NCI-H2081 (cell line): ENCODE measurements at places on chromosomes 2 and 18.

- DNase-seq, result no peak
These were observed 122.5 kb downstream of the CNTNAP5 start for GRCh38 chr2:124147552-124147951.

- no peak for DNase-seq
These were observed 37.8 kb upstream of the IKZF2 start for GRCh38 chr2:213189001-213189899.

DNA sequence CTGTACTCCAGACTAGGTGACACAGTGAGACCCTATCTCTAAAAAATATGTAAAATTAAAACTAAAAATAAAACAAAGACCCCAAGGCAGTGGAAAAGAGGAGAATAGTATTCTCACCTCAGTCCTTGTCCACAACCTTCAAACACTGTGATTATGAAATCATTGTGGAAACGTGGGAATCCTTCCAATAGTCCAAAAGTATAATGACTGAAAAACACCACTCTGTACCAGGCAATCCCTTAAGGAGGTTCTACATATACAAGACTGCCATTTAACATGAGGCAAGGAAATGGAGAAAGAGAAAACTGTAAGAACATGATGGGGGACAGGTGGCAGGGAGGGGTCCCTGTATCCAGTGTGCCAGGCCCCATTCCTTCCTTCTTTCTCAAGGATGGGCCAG is 66.1 kb downstream of the ACVR1 start:
- DNase-seq, result no peak

GRCh38 chr2:129930451-129930850 is 49.0 kb upstream of the RAB6C start:
- no peak for DNase-seq

DNA sequence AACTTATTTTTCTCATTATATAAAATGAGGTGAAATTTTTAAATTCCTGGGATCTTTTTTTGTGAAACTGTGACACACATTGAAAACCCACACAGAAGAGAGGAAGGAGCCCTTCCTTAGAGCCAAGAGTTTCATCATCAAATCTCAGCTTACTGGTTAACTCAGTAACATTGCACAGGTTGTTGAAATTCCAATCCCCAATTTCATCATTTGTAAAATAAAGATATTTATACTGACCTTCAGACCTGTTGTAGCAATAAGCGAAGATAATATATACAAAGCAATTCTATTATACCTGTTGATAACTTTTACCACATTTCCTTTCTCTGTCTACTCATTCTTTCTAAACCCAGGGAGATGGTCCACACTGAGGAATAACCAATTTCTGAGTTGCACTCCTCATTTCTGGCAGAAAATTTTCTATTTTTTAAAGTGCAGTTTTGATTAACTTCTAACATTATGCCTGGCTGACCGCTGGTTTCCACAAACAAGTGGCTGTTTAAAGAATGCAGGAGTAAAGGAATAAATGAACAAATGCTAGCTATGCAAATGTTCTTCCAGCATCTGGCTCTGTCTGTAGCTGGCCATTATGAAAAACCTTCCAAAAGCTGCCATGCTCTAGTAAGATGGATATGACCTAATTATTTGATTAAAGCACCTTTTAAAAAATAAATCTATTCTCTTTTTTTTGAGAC is 105.7 kb upstream of the LINC00305 start:
- no peak for DNase-seq

DNA sequence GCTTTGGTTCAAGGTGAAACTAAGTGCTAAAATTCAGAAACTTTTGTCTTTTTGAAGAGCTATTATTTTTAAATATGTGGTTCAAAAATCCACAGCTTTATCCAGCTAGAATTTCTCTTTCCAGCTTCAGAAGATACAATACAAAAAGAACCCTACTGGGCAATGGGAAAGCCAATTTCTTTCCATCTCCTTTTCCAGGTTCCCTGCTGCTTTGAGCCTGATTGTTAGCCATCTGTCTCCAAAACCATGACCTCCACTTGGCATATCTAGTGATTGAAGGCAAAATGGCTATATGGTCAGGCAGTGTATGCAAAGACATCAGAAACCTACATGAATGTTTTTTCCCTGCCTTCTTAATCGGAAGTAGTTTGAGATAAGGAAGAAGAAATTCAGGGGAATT is 134.1 kb downstream of the KCNH7 start:
- DNase-seq, result no peak

- no peak for DNase-seq
These were observed 61.1 kb upstream of the RAB12 start for GRCh38 chr18:8548186-8548585.

- no peak for DNase-seq
These were observed 142.0 kb upstream of the UNC80 start for GRCh38 chr2:209629597-209629996.

DNA sequence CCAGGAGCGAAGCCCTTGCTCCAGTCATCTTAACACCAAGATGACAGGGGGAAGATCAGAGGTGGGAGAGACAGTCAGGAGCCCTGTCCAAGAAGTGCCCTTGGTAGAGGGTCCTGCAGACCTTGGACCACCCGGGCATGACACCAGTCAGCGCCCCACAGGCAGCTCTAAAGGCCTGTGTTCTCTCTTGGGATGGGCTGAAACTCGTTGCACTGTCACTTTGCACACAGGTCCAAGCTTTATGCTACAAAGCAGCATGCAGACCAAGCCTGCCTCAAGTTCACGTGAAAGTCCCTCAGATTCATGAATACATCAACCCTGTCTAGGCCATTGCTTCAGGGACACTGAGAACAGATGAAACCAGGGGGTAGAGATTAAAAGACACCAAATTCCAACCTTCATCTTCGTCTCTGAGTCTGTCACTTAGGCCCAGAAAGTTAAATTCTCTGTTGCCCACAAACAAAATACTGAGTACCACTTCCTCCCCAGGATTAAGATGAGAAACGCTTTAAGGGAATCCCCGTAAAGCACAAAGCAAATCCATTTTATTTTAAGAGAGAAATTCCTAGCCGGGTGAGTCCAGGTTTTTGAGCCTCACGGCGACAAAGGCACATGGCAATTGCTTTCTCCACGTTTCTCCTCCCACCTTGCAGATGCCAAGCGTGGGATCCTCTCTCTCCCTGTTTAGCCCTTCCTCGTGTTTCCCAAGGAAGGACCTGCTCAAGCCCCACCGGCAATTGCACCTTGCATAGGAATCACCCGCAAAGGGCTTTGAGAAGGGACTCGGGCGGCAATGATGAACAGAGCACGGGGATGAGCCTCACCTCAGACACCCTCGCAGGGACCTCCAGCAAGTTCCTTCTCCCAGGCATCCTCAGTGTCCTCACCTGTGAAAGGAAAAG is 75.0 kb upstream of the ID2 start:
- no peak for DNase-seq

DNA sequence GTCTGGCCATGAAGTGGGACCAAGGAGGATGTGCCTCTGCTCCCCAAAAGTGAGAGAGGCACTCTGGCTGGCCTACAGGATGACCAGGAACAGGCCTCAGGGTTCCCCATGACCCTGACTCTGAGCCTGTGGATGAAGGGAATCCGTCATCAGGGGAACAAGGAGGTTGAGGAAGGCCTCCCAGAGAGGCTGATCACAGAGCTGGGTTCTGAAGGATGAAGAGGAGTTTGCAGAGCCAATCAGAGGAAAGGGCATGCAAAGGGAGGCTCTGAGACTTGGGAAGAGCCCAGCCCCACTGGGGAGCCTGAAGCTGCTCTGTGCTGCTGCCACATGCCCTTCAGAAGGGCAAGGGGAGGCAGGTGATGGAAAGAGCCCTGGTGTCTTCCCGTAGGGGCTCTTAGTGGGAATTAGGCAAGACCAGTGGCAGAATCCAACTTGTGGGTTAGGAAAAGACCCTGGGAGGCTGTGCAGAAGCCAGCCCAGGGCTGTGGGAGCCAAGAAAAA is 141.3 kb upstream of the ID2 start:
- no peak for DNase-seq

DNA sequence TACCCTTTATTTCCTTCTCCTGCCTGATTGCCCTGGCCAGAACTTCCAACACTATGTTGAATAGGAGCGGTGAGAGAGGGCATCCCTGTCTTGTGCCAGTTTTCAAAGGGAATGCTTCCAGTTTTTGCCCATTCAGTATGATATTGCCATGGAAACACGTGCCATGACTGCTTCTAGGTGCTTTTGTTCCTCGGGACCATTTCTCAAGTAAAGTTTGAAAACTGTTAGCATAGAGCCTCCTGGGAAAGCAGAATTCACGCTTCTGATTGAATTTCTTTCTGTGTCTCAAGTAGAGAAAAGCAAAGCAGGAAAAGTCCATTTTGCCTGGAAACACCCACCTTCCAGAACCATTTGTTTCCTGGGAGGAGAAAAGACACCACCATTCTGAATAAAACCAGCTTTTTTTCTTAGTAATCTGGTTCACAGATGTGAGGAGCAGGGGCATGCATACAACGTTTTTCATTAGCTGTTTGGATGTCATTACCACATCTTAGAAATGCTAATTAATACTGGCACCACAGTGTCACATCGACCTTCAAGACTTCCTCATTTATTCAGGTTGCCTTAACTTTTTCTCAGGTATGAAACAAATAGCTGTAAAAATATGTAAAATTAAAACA is 39.0 kb upstream of the ZBTB14 start:
- DNase-seq, result no peak

GRCh38 chr18:70232261-70232660 is 26.8 kb upstream of the RTTN start:
- DNase-seq, result no peak

DNA sequence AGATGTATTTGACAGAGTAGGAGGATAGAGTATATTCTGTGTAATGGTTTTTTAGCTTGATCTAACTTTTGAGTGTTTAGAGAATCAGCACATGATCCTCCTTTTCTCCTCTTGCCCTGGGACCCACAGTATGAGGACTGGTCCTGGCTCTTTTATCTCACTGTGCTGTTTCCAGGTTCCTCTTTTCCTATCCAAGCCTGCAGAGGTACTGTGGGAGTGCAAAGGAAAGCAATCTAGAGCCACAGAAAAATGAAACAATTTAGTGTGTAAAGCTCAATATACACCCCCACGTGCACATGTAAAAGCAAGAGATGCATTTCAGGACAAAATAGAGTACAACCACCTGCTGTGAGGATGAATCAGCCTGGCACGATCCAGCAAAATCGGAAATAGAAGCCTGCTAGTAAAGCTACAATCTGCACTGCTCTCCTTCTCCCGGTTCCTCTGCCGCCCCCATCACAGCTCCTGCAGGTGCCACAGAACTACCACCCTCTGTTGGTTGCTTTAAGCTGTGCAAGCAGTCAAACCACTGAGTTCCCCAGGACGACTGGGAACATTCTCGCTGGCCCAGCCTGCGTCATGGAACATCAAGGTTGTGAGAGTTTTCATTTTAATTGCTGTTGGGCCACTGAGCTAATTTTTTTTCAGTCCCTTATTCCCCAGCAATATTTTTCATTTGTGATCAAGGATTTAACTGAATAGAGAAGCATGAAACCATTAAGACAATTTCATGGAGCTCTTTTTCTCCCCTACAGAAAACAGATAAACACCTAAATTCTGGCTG is 47.8 kb upstream of the MAPRE3 start:
- DNase-seq, result peak; percentile 83

- DNase-seq, result no peak
These were observed 68.9 kb upstream of the THOC1 start for GRCh38 chr18:336713-337112.

DNA sequence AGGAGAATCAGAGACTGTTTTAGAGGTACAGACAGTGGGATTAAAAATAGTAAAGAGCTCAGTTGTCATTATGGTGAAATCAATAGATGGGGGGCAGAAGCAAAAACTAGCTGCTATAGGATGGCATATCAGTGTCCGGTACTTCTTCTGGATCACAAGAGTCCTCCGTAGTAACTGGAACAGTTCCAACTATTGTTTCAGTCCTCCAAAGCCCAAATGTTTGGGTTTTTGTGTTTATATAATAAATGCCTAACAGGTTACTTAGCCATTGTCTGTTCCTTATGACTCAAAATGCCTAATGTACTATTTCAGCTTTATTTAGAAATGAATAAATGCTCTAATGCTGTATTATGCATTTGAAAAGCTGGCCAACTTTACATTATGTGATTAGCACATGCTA is 401.2 kb downstream of the PTH2R start:
- no peak for DNase-seq
